ENCODE measurements at places on chromosomes 4 and X. TPM values are rescaled to one million over a fixed set of nuclear protein-coding genes. Genes with fewer than 3 reads are reported as not detected.

Gene PHOX2B
- not detected for total RNA-seq

Gene CCDC149
- 5.5 TPM for total RNA-seq

Gene SGCB
- total RNA-seq = 8.6 TPM

- DNase-seq = no peak
Observed at GRCh38 chr4:155307731-155308277, 69.0 kb downstream of the MAP9 start.

- no peak for DNase-seq
Observed at GRCh38 chr4:89259301-89260028, 48.1 kb downstream of the GPRIN3 start.

Data from left lobe of liver (tissue), 2 donors.